ENCODE measurements at places on chromosomes 1 and 21.

GRCh38 chr1:15952317-15953258 is 23.3 kb downstream of the ZBTB17 start:
- DNase-seq: no peak

- no peak for DNase-seq
Observed at GRCh38 chr1:191002768-191003167, 525.1 kb upstream of the BRINP3 start.

DNA sequence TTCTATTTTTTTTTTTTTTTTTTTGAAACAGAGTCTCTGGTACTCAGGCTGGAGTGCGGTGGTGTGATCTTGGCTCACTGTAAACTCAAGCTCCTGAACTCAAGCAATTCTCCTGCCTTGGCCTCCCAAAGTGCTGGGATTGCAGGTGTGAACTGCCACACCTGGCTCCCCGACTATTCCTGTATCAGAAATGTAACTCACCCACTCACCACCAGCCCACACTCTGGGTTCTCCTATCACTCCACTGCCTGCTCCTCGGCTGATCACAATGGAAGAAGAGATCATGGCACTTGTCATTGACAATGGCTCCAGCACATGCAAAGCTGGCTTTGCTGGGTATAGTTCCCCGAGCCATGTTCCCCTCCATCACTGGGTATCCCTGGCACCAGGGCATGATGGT is 15.9 kb downstream of the RABIF start:
- DNase-seq: no peak

DNA sequence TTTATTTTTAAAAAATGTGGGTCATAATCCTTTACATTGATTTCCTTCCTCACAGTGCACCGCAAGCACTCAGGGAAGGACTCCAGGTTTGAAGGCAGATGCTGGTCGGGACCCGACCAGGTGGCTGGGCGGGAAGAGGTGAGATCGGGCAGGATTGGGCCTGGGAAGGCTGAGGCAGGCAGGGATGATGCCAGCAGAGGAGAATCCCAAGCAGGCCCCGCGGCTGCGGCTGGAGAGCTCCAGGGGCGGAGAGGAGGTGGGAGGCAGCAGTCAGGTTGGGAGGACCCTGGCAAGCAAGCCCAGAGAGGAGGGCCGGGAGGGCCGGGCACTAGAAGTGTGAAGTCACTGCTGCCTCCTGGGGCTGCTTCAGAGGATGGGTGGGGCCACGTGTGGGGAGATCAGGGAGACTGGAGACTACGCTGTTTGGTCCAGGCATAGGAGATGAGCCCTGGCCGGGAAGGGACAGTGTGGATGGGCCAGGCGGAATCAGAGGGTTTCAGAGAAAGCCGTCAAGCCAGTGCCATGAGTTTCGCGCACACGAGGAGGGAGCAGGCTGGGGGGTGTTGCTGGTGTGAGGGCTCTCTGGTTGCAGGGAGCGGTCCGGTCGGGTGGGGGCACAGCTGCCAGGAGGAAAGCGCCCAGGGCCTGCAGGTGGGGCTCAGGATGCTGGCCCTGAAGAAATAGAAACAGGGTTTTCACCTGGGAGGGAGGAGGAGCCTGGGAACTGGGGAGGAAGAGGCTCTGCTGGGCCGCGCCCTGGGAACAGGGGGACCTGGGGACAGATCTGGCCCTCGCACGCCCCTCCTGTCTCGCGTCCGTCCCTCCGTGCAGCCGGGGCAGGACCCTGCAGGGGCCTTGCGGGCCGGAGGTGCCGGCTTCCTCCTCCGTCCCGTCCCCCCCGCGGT is 888 bp upstream of the COL18A1 start:
- DNase-seq: no peak

GRCh38 chr1:6202256-6202655 is 2.9 kb upstream of the RPL22 start:
- DNase-seq: no peak

DNA sequence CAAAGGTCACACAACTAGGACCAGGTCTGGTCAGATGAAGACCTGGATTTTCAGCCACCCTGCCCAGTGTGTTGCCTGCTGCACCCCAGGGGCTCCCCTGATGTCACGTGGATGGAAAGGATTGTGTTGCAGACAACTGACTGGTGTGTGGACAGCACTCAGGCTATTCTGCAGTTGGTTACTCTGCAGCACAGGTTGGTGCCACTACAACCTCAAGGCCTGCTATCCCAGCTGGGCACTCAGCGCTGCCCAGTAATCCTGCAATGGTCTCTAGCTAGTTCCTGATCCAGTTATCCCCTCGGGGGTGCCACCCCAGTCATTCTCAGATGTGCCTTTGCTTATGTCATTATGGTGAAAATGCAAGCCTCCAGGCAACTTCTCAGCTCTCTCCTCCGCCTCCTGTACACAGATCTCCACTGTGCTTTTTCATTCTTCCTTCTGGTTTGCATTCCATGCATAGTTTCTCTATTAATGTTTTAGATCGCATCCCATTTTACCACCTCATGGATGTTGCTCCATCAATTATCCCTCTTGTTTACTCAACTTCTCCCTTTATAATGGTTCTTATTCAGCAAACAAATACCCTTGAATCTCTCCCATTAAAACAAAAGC is 503.2 kb upstream of the CAMK1G start:
- DNase-seq: no peak

DNA sequence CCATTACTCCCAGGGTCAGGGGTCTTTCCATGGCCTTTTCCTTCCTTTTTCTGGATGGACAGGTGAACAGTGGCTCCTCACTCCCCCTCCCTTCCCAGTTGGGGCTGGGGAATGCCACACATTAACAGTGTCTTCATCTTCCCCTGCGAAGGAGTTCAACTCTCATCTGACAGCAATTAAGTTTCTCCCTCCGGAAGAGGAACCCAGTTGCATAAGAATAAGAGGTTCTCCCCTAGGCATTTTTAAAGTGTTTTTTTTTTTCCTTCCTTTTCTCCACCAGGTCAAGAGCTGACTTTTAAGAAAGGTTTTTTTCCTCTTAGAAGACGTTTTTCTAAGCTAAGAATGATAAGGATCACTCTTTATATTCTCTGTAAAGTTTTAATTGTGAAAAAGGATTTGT is 42.3 kb upstream of the FASLG start:
- DNase-seq: no peak

DNA sequence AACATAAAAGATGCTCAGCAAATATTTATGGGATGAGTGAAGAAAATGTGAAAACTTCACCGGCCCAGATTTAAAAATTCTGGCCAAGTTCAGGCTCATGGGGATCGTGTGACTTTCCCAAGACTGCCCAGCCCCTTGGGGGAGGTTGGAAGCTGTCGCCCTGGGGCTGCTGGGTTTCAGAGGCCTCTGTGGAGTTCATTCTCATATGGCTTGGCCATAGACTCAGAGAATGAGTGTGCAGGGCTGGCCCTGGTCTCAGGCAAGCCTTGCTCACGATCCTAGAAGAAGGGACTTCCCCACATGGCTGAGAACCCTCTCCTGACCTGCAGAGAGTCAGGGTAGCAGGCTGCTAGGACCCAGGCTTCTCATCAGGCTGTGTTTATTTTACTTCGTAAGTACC is 24.6 kb downstream of the PADI2 start:
- no peak for DNase-seq

GRCh38 chr1:209647156-209647555 is 5.1 kb downstream of the LAMB3 start:
- DNase-seq: no peak

GRCh38 chr21:42213082-42213774 is 5.7 kb upstream of the ABCG1 start:
- no peak for DNase-seq

All from brain pericyte (primary cell).